ENCODE measurements at places on chromosomes 2 and 18.

DNA sequence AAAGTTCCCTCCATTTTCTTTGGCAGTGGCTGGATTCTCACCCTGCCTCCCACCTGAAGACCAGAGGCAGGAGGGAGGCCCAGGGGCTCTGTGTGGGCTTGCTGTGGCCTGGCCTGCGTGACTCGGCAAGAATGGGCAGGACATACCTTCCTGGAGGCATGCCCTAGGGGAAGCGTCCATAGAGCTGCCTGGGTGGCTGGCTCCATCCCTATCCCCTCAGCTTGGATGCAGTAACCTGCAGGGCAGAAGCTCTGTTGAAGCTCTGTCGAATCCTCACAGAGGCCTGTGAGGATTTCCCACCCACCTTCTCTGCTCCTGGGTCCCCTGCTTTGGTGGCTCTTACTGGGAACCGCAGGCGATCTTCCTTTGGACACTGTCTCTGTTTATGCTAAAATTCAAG lies 1.3 kb upstream of the PRSS56 start:
- DNase-seq: no peak

- DNase-seq: no peak
Measured at GRCh38 chr2:154945984-154946383, 247.5 kb downstream of the KCNJ3 start.

DNA sequence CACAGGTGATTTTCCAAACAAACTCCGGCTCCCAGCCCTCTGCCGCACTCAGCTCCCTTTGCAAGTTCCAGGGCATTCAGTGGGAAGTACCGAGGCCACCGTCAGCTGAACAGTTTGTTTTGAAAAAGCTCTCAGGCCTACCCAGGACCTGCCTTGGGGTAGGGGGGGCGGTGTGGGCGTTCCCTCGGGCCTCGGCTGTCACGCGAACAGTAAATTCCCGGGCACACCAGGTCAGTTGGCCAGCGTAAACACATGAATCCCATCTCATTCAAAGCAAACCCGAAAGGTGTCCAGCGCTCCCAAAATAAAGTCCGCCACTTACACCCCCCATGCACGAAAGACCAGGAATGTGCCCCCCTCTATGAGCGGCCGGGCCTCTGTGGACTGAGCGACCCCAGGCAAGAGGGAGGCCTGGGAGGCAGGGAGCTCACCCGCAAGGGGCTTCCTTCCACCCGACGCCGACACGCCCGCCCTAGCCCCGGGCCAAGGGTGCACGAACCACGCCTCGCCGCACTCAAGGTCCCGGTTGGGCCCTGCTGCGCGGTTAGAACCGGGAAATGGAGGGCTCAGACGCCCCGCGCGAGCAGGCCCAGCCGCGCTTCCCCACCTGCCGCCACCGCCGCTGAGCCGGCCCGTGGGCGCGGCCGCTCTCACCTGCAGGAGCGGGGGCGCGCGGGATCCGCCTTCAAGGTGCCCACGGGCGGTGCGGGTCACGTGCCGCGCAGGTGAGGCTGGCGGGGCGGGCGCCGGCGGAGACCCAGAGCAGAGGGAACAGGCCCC lies at the start of gene WDSUB1:
TSS of gene WDSUB1 (minus strand) at position 775 of the 780 bp plus-strand sequence. CDS start 3,634 bp downstream, outside the sequence.
- DNase-seq: no peak

DNA sequence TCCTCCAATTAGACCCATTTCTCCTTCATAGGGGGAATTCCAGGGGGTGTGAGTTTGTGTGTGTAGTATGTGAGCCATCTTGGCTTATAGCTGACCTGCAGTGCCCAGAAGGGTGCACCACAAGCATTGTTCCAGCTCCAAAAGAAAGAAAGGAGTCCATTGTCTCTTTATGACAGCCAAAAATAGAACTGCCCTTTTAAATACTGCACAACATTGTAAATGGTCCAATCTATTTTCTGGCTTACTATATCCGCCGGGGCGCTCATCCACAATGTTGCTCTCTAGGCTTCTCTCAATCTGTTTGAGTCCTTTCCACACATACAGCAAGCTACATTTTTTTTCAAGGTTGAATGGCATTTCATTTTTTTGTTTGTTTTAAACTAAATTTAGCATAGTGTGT lies 517.5 kb downstream of the STK39 start:
- no peak for DNase-seq

- DNase-seq: no peak
Measured at GRCh38 chr2:143901185-143901842, 618.6 kb downstream of the ZEB2 start.

DNA sequence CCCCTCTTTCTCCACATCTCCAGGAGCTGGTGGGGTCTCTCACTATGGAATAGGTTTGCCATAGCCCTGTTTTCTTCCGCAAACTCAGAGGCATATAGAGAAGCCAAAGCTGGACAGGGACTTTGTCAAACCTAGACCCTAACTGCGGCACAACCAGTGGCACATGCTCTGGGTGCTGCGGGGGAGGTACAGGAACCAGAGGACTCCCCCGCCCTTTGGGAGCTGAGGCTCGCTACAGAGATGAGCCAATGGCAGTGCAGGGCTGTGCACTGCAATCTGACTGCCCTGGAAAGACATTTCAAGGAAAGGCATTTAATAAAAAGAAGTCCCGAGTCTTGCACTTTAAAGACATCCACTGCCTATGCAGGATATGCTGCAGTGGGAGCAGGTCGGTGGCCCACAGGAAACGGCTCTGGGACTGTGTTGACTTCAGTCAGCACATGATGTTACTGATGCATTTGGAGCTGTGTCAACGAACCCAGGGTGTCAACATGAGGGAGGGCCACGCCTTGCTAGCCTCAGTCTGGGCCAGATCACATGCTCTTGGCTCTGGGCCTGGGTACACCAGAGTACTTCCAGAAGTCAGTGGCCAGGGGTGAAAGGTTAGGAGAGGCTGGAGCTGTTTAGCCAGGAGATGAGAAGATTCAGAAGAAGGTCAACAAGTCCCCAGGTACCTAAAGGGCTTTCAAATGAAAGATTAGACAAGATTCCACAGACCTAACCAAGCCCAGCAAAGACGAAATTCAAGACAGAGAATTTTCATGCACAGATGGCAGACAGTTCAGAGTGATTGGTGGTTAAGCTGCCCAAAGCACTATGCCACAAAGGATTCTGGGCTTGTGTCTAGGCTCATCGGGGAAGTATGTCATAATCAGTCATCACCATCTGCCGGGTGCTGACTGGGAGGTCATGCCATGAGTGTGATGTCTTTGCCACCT lies 8.2 kb downstream of the SLC35F6 start:
- no peak for DNase-seq

- no peak for DNase-seq
Measured at GRCh38 chr2:240220371-240220770, 79.9 kb upstream of the OTOS start.

GRCh38 chr2:12264146-12264545 lies 452.6 kb upstream of the TRIB2 start:
- no peak for DNase-seq

DNA sequence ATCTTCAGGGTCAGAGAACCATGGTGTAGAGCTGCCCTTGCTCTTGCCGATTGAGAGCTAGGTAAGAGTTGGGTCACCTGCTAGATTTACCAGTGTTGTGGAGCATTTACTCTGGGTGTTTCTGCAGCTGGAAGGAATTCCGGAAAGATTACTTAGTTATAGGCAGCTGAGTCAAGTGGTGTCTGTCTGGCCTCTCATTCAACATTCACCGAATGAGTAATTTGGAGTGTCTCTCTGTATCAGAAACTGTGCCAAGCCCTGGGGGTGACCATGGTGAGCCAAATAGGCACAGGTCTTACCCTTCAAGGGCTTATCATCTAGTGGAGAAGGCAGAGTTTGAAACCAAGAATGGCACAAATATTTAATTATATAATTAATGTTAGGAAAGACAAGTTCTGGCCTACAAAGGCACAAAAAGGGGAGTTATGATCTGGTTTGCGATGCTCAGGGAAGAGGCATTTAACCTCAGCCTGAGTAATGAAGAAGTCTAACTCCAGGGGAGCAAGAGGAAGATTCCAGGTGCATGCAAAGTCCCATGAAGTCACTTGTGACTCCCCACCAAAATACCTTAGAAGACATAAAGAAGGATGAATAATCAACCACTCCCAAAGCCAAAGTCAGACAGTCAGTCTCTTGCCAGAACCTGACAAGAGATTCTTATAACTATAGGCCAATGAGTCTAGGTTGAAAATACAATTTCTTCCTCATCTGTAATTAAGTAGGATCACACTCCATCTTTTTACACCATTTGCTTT lies 12.5 kb downstream of the SETBP1 start:
- DNase-seq: no peak

DNA sequence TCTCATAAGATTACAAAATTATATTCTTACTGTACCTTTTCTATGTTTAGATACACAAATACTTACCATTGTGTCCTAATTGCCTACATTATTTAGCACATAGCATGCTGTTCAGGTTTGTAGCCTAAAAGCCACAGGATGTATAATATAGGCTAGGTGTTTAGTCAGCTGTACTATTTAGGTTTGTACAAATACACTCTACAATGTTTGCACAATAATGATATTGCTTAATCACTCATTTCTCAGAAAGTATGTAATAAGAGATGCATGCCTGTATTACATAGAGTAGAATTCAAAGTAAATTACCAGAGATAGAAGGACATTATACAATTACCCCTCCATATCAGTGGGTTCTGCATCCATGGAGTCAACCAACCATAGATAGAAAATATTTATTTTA lies 201.1 kb upstream of the COL3A1 start:
- no peak for DNase-seq

DNA sequence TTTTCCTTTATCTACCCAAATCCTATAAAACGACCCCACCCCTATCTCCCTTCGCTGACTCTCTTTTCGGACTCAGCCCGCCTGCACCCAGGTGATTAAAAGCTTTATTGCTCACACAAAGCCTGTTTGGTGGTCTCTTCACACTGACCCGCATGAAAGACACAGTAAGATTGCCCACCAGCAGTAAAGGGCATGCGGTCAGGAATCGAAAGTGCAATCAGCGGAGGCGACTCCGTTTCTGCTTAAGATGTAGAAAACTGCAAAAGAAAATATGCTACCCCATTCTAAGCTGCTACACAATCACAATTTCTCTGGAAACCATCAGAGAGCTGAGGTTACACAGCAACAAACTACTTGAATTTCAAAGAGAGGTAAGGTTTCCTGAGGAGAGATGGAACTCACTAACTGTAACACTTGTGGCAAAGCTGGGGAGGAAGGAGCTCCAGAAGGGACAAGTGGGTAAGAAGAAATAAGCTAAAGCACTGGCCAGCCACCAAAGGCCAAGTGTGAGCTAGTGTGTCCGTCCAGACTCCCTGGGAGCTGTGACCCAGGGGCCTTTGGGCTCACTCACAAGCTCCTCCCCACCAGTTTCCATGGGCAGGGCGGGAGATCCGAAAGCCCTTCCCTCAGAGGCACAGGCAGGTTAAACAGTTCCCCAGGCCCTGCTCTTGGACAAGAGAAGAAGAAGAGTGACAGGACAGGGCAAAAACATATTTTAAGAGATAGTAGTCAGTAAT lies 72.8 kb upstream of the TGFA start:
- DNase-seq: no peak

DNA sequence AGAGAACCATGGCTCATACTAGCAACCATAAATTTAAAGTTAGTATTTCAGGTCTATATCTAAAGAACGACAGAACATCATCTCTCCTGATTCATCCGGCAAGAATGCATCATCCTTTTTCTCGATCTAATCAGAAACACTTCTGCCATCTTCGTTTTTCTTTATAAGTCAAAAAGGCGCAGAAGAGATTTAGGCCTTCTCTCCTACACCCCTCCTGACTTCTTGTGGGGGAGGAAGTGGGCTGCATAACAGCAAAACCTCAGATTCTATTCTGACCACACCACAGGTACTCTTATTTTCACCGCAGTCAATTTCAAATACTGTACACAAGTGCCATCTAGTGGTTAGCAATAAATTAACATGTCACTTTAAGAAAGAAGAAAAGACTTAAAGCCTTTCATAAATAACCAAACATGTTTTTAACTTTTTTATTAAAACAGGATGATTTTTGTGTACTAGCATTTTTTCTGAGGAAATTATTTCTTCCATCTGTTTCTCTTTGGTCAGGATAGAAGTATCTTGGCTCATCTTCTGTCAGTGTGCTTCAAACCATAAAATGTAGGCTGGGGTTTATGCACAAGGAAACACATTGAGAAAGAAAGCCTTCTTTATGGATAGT lies 48.4 kb upstream of the PIK3C3 start:
- DNase-seq: no peak

DNA sequence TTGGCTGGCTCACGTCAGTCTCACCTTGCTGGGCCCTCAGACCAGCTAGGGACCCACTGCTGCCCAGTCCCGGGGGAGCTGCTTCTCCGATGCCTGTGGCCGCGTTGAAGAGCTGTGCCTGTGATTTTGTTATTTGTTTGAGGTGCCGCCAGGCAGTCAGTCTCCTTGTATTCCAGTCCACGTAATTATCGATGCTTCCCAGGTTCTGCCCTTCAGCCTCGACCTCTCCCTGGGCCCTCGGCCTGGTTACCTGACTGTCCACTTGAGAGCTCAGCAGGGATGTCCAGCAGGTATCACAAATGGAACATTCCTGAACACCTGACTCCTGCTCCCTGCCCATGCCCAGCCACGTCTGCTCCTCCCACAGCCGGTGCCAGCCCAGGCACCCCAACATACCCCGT lies 195.9 kb upstream of the HS6ST1 start:
- DNase-seq: no peak

DNA sequence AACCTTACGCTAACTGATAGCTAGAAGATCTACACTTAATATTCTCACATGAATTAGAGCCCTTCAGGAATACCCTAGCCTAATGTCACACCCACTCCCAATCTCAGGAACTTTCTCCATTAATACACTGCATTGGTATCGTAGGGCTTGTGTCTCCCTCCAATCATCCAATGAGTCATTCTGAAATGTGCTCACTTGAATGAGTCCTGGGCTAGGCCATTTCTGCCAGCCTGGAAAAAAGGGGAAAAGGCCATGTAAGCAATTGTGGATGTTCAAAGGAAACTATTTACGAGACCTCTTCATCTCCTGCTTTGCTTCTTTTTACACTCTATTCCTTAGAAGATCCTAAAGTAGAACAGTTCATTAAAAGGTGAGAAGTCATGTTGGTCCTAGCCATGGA lies 18.8 kb downstream of the ZEB2 start:
- DNase-seq: no peak

- no peak for DNase-seq
Measured at GRCh38 chr18:13283746-13284145, 65.2 kb downstream of the LDLRAD4 start.

DNA sequence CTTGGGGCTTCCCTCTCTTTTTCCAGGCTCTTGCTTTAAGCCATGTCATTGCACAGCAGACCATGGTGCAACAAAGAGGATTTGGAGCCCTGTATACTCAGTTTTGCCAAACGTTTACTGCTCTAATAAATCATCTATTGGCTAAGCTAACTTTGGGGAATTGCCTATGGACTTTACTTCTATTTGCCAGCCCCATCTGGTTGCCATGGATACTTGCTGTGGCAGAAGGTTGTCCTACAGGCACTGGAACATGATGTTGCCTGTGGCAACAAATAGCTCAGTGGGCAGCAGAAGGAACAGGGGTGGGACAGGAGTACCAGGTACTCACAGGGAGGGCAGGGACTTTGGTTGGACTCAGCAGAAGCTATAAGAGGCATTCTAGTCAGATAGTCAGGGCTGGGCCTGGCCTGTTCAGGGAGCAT lies 129.7 kb downstream of the CCDC85A start:
- no peak for DNase-seq

All from activated naive CD4-positive, alpha-beta T cell (primary cell).